Stimulated activated CD8-positive, alpha-beta memory T cell treated with anti-CD3 and anti-CD28 coated beads, Interleukin-15, amount 100 ng/mL, for 1 hour (primary cell): ENCODE measurements at places on chromosomes 6 and 20.

- DNase-seq: no peak
These were observed 11.9 kb upstream of the SIRPD start for GRCh38 chr20:1569415-1569881.

GRCh38 chr20:20063941-20064702, 11.8 kb downstream of the CFAP61 start:
- no peak for DNase-seq

DNA sequence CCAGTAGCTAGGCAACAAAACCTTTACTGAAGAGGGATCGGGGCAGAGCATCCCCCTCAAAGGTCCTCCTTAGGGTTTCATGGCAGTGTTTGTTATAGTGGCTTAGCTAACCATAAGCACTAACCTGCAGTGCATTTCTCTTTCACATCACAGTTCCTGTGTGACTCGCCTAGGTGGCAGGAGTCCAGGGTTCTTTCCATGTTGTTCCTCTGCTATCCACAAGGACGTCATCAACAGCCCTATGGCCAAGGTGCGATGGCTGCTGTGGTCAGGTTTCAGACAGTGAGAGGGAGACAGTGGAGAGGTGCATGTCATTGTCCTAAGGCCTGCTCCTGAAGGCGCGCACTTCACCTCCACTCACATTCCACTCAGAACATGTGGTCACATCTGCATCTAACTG, 38.8 kb upstream of the FOXA2 start:
- DNase-seq: no peak

GRCh38 chr6:112360498-112360897, 13.4 kb downstream of the RFPL4B start:
- no peak for DNase-seq

GRCh38 chr6:151100326-151100725, 139.4 kb upstream of the AKAP12 start:
- no peak for DNase-seq

- no peak for DNase-seq
These were observed 155.7 kb downstream of the RIMS1 start for GRCh38 chr6:72042088-72042487.

DNA sequence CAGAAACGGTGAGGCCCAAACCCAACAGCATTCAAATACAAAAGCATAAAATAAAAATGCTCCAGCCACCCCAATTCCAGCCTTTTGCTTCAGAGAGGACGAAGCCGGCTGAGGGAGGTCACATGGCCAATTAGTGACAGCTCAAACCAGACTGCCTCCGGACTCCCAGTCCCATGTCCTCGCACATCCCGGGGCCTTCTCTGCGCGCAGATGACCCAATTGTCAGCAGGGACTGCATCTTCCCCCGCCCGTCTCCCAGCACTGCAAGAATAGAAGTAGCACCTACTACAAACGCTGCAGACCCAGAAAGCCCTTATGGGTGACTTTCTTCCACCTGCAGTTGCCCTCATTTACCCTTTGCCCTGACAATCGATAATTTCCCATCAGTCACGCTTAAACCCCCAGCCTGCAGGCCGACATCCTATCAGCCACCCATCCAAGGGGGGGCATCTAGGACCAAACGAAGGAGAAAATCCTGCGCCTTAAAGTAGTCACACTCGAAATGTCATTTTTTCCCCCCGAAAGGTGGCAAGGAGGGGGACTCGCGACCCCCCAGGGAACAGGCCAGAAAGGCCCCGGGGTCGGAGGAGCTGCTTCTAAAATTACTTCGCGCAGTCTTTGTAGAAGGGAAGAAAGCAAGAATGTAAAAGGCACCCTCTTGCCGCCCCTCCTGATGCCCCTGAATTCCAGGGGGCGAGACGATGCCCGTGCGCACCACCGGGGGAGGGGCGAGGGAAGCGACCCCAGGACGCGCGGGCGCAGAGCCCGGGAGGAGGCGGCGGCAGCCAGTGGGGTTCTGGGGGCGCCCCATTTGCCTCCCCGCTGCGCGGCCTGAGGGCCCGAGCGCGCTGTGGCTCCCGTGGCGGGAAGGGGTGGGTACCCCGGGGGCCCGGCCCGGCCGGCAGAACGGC, 792 bp downstream of the SLC23A2 start:
- DNase-seq: no peak

GRCh38 chr6:79127660-79128059, 49.6 kb upstream of the PHIP start:
- no peak for DNase-seq

DNA sequence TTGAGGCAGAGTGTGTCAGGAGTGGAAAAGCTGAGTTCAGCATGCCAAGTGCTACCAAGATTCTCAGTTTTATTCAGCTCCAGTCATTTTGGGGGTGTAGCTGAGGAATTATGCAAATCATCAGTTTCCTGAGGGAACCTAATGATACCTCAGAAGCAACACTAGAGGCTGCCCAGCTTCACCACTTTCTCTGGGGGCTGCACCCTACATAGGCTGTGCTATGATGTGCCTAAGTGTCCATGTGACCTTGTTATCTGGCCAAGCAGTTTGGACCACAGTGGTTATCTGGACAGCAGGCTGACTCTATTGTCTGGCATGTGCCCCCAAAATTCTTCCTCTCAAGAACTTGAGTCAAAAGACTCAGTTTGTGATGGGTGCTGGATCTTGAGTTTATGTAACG, 374.6 kb upstream of the SYNCRIP start:
- DNase-seq: no peak

GRCh38 chr6:118705544-118706491, 54.4 kb upstream of the CEP85L start:
- DNase-seq: no peak

DNA sequence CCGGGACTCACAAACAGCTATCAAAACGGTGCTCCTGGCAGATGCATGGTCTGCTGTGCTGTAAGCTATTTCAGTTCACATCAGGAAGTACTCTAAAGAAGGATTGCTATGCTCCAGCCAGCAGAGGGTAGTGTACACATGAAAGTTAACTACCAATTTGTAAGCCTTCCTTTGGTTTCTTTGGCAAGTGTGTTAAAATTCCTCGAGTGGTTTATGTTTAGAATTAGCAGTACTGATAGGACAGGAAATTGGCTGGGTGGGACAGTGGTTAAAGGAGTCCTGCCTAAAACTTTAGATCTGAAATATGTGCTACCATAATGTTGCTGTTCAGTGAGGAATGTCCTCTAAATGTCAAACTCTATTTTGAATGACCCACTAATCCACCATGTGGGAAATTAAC, 47.4 kb downstream of the TRMT11 start:
- no peak for DNase-seq

- no peak for DNase-seq
These were observed 165.2 kb upstream of the TOP1 start for GRCh38 chr20:40863355-40863919.

GRCh38 chr6:137496909-137497720, 2.9 kb upstream of the OLIG3 start:
- DNase-seq: no peak

GRCh38 chr6:157471895-157472686, 91.1 kb downstream of the ZDHHC14 start:
- no peak for DNase-seq

GRCh38 chr20:8213831-8214587, 81.9 kb downstream of the PLCB1 start:
- DNase-seq: no peak

- no peak for DNase-seq
These were observed 132.4 kb upstream of the SNX9 start for GRCh38 chr6:157690441-157691210.

- no peak for DNase-seq
These were observed 102.8 kb downstream of the PXDC1 start for GRCh38 chr6:3648724-3649123.

- no peak for DNase-seq
These were observed 161.4 kb downstream of the FOXC1 start for GRCh38 chr6:1770968-1771723.

GRCh38 chr6:137316626-137317025, 97.4 kb upstream of the IFNGR1 start:
- DNase-seq: no peak

- no peak for DNase-seq
These were observed 570.0 kb downstream of the TBC1D32 start for GRCh38 chr6:120764312-120764711.

DNA sequence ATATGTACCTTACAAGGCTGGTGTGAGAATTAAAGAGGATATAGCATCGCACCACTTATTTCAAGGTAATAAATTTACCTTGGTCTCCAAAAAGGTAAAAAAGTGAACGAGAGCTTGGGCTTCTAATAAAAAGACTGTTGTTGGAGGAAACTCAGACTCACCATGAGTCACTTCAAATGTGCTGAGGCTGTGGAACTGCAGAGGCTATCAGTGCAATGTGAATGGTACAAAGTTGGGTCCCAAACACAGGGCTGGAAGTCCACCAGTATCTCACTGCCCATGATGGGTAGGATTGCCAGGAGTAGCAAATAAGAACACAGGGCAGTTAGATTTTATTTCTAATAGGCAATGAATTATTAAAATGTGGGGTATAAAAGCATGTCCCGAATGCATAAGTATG, 200.6 kb downstream of the MAFB start:
- DNase-seq: no peak

- DNase-seq: no peak
These were observed 130.0 kb upstream of the UST start for GRCh38 chr6:148616841-148617240.

DNA sequence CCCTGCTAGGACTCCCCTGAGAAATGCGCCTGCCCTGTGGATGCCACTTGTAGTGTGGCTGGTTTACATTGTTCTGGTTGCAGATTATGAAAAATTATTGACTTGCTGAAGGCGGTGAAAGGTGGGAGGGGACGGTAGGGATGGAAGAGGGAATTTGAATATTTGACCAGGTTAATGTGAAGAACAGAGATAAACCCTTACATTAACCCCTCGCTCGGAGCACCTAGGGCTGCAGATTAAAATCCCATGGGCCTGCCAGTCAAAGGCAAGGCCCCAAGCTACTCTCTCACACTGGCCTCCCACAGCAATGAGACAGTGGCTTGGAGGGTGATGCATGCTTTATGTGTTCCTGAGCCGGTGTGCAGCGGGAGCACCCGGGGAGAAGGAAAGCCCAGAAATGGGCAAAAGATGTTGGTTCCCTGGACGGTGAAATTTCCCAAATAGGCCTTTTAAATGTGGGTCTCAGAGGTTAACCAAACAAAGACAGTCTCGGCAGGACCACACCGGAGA, 2.5 kb downstream of the FOXF2 start:
- no peak for DNase-seq

DNA sequence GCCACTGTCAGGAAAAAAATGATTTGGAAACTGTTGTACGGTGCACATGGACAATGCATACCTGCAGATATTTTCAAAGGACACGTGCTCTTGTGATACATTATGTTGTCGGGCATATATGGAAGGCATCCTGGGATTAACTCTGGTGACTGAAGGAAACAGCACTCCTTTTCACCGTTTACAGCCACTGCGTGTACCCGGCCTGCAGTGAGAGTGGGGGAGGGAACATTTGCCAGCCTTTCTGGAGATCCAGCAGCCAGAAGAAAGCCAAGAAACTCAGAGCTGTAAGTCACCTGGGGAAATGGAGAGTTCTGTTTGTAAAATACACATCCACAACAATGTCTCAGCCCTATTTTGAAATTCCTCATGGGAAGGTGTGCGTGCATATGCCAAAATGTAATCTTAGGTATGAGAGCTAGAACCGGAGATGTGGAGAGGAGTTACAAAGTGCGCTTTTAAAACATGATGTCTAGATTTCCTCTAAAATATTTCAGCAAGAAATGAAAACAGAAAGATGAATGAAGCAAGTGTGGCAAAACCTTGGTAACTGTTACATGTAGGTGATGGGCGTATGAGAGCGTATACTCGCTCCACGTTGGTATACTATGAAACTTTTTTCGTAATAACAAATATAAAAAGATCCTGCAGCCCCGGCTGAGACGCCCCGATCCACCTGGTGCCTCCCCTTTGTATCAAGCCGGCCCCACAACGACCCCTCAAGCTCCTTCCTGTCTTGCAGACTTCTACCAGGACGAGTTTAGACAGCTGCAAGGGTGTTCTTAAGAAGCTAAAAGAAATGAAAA, 8.6 kb upstream of the FOXF2 start:
- DNase-seq: no peak

GRCh38 chr6:126812010-126812409, 306.5 kb upstream of the RSPO3 start:
- DNase-seq: no peak

DNA sequence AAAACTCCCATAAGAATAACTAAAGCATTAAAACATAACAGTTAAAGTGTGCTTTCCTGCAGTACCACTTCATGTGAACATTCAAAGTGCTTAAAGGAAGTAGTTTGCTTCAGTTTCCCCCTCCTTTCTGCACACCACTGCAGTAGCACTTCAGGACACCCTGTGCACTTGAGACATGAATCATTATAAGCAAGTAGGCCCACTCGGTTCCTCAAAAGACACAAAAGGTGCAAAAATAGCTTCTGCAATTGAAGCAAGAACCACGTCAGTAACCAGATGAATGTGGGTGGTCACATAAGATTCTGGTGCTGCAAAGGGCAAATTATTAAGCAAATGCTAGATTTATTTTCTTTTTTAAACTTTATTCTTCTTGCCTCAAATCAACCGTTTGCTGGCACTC, 160.6 kb downstream of the HIVEP2 start:
- DNase-seq: no peak

- no peak for DNase-seq
These were observed 131.3 kb downstream of the PRND start for GRCh38 chr20:4853004-4853403.
